ENCODE measurements at places on chromosomes 3 and 15. TPM values are rescaled to one million over a fixed set of nuclear protein-coding genes. Genes with fewer than 3 reads are reported as not detected.

Gene MYRIP
- 1.6 TPM for polyA plus RNA-seq

Gene PRSS50
- polyA plus RNA-seq, result 3.2 TPM

- DNase-seq, result peak; percentile 31
Measured at GRCh38 chr15:51982013-51982769, 10.6 kb upstream of the LEO1 start.

DNA sequence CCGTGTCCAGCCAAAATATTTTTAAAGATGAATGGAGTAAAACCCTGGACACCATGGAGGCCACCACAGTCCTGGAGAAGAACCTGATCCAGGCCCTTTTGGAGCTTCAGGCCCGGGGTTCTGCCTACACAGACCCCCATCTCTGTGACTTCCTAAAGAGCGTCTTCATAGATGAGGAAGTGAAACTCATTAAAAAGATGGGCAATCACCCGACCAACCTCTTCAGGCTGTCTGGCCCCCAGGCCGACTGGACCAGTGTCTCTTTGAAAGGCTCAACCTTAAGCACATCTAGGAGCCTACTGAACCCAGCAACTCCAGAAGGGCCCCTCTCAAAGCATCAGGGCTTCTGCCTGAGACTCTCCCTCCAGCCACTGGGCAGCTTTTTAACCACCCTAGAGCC is 107.9 kb upstream of the FAM174B start:
- DNase-seq, result no peak

GRCh38 chr15:28252831-28253230 is 69.1 kb downstream of the HERC2 start:
- no peak for DNase-seq

Gene PPP4R2
- polyA plus RNA-seq, result 99.9 TPM

- no peak for DNase-seq
Measured at GRCh38 chr15:85673326-85673725, 121.4 kb downstream of the KLHL25 start.

DNA sequence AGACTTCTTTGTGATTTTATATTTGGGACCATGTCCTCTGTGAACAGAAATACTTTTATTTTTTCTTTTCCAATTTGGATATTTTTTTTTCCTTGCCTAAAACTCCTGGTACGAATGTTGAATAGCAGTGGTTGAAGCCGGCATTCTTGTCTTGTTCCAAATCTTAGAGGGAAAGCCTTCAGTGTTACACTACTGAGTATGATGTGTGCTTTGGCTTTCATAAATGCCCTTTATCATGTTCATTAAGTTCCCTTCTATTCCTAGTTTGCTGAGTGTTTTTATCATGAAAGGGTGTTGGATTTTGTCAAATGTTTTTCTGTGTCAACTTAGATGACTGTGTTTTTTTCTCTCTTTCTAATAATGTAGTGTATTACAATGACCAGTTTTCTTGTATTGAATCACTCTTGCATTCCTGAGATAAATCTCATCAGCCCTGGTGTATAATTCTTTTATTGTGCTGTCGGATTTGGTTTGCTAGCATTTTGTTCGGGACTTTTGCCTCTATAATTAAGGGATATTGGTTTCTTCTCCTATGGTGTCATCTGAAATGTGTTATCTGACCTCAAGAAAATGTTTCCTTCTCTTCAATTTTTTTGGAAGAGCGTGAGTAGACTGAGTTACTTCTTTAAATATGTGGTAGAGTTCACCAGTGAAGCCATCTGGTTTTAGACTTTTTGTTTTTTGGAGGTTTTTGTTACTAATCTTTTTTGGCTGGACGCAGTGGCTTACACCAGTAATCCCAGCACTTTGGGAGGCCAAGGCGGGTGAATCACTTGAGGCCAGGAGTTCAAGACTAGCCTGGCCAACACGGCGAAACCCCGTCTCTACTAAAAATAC is 33.3 kb downstream of the MAP1A start:
- DNase-seq, result no peak

- no peak for DNase-seq
Measured at GRCh38 chr3:103367481-103367880, 932.7 kb downstream of the ZPLD1 start.

- no peak for DNase-seq
Measured at GRCh38 chr15:62999178-62999577, 43.4 kb upstream of the TPM1 start.

DNA sequence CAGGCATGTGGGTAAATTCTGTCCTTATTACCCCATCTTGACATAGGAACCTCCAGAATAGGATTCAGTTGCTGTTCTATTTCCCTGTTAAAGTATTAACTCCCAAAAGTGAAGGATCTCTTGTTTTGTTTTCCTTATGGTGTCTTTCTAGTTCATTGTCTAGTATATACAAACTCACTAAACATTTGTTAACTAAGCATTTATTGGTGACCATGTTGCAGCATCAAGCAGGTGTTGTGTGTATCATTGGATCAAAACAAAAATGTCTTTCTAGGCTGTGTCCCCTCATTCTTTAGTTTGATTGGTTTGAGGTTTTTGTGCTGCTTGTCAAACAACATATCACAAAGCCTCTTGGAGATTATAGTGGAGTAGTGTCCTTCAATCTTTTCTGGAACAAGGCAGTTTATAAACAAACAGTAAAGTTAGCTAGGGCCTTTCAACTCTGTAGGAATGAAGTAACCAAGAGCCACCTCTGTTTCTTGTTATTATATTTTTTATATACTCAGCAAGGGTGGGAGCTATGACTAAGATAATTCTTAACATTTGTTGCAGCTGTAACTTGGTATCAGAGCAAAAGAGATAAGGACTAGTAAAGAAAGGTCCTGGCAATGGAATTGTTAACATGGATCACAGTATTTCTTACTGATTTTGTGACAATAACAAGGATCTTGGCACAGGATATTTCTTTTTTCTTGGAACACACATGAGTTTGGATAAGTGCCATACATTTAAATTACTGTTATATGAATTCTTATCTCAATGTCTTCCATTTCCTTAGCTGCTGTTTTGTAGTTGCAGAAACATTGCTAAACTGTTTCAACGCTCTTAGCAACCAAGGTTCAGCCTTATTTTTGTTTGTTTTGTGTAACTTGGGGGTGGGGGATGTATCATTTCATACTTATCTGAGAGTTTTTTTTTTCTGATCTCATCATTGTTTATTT is 49.3 kb downstream of the TMOD3 start:
- peak; percentile 78 for DNase-seq

DNA sequence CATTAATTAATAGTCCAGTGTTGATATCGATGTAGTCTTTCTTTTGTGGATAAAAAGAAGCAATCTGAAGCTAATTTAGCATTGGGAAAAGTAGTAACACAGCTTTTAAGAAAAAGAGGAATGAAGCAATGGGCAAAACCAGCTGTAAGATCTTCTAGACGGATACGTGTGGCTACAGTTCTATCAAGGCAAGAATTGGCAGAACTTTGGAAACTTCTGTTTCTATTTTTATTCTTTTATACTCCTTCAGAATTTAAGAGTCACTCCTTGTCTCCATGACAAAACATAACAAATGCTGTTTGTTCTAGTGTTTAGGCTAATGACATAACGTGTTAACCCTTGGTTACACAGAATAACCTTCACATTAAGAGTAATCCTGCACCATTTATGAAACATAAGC is 289.2 kb downstream of the ROBO2 start:
- no peak for DNase-seq

GRCh38 chr3:66200786-66201185 is 20.0 kb upstream of the SLC25A26 start:
- DNase-seq, result no peak

- no peak for DNase-seq
Measured at GRCh38 chr15:91227766-91228165, 127.7 kb downstream of the SV2B start.

GRCh38 chr3:152519376-152519775 is 250.6 kb downstream of the MBNL1 start:
- no peak for DNase-seq

Gene LSG1
- 99.2 TPM for polyA plus RNA-seq

Gene TRIM42
- polyA plus RNA-seq, result not detected

All from left kidney (tissue), 8 donors.